ENCODE measurements at places on chromosomes 12 and 14.

- DNase-seq, result no peak
Measured at GRCh38 chr12:105351523-105351922, 21.0 kb downstream of the C12orf75 start.

DNA sequence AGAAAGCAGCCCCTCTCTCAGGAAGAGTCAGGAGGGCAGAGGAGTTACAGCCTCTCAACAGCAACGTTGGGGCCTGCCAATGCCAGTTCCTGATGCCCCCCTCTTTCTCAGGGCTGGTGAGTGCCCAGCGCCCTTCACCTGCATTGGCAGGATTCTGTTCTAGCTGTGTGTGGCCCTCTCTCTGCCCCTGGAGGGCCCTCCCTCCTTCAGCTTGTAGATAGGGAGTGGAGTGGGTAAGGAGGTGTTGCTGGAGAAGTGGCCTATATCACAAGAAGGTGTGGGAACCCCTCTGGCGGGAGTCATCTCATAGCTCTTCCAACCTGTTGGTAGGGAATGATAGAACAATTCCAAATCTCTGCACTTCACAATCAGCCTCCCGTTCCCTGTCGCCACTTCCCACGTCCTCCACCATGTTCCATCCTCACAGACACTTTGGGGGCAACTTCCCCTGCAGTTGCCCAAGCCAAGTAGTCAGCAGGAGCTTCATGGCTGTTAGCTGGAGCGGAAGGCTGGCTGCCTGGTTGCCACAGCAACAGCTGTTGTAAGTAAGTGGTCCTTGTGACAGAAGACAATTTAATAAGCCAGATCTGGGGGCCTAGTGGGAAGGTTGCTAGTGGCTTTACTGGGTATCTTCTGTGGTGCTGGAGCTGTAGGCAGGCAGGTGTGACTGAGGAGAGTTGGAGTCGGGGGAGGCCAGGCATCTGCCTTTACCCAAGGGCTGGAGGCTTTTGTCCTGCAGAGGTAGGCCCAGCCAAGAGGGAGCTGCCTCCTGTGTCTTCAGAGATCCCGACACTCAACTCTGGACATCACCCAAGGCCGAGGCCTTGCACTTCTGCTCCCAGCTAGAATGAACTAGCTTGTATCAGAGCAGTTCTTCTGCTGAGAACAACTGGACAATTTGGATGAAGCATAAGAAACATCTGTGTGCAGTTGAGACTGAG, 38.4 kb downstream of the GALNT16 start:
- no peak for DNase-seq

DNA sequence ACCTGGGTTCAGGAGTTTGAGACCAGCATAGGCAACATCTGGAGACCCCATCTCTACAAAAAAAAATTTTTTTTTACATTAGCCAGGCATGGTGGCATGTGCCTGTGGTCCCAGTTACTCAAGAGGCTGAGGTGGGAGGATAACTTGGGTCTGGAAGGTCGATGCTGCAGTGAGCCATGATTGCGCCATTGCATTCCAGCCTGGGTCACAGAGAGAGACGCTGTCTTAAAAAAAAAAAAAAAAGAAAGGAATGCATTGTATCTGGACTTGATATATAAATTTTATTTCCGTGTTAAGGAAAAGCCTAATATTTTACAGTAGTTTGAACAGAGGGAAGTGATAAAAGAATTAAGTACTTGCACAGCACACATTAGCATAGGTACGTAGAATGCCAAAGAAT, 97.2 kb downstream of the ZC3H14 start:
- no peak for DNase-seq

GRCh38 chr12:14326699-14327098, 38.8 kb upstream of the ATF7IP start:
- DNase-seq, result no peak

DNA sequence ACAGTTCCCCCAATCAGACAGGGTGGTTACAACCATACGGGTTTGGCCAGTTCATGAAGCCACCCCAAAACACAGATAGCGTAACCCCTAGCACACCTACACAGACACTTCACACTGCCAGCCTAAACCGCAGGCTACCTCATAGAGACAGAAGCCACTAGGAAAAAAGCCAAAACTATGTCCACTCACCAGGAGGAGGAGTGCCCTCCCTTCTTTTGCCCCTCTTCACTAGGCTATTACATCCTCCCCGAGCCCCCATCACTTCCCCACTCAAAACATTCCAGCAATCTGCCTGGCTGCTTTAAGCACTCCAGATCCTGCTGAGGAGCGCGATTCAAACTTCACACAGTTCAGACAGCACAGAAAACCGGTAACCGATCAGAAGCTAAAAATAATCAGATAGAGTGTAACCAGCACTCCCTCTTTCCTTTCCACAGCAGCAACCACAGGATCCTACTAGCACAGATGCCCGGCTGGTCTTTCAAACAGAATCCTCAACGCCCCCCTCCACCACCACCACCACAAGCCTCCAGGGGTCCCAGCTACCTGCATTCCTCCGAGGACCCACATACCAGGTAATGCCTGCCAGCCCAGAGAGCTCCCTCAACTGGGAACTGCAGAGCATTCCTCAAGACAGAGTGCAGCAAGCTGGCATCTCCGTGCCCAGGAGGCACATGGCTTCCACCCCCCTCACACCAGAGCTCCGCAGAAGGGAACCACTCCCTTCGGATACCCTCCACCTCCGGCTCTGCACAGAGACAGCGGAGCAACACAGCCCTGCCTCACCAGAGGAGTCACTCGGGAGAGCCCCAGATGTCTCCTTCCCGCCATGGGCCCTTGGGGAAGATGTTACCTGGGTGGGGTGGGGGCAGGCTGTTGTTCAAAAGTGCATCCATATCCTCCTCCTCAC, 1.5 kb downstream of the CHD4 start:
- DNase-seq, result no peak

GRCh38 chr14:77730976-77731497, 23.1 kb downstream of the SLIRP start:
- no peak for DNase-seq

DNA sequence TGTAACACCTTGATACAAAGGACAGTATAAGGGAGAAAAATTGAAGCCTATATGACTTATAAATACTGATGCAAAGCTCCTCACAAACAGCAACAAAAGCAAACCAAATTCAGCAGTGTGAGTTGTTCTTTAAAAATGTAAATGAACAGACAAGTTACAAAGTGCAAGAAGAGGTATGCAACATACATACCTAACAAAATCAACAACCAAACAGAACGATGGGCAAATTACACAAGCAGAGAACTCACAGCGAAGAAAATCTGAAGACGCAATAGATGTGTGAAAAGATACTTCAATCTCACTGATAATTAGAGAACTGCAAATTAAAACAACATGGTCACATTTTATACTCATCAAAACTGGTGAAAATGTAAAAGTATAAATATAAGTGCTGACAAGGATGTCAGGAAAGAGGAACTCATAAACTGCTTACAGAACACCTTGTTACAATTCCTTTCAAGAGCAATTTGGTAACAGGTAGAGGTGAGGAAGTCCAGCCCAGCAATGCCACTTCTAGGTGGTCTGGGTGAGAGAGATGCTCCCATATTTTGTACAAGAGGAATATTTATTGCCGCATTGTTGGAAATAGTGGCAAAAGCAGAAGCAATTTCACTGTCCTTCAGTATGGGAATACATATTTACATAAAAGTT, 47.3 kb downstream of the CORO1C start:
- DNase-seq, result no peak

DNA sequence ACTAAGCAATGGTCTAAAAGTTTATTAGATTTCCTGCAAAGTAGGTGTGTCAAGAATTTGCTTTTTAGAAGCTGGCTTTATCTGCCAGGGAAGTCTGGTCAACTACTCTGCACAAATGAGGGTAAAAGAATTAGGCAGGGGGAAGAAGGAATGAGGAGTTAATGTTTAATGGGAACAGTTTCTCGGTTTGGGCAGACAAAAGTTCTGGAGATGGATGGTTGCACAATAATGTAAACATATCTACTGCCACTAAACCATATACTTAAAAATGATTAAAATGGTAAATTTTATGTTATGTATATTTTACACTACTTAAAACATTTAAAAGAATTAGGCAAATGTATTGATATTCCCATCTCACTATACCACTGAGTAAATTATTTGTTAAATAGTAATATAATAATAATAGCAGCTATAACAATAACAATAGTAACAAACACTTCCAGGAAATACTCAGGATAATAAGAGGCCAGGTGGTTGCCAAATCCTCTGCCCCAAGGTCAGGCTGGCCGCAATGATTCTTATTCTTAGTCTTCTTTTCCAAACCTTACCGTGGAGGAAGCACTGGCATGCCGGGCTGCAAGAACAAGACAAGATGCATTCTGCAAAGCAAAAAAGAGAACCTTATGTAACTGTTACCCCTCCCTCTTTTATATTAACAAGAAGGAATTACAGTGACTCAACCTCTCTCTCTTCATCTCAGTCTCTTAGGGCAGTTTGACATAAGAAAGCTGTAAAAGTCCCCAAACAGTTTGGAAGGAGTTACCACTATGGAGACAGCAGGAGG, 13.9 kb downstream of the CS start:
- DNase-seq, result no peak

GRCh38 chr12:46549527-46550265, 177.1 kb upstream of the SLC38A2 start:
- DNase-seq, result no peak

DNA sequence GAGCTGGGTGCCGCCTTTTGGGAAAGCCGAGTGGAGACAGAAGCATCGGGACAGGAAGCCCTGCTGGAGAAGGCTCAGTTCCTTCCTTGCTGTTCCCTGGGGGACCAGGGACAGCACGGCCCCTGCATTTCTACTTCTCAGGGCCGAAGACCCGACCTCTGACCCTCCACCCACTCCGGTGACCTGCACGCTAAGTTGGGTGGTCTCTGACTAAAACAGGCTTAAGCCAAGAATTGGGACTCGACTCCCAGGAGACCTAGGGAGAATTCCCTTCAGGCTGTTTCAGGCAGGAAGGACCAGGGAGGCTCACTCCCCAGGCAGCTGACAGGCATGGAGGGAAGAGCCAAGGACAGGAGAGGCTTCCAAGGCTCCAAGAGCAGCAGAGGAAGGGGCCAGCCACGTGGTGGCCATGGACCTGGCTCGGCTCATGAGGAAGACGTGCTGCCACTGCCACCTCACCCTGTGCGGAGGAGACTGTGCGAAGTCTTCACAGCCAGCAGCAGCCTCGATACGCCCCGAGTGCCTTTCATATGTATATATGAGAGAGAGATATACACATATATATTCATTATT, 43.9 kb downstream of the DCAF4 start:
- no peak for DNase-seq

GRCh38 chr14:49497725-49498348, 88.3 kb downstream of the RPS29 start:
- no peak for DNase-seq

DNA sequence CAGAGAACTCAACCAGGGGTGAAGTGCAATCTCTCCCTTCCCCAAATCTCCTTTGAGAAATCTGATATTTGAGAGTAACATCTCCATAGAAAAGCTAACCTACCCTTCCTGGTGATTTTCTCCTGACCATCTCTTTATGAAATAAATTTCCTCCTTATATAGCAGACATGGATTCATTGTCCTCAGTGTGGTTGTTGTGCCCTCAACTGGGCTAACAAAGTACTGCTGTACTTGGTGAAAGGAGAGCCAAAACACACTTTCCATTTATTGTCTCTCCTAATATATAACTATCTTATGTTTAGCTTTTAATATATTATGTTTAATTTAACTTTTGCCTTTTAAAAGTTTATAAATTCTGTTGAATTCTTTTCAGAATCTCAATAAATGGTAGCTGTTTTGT, 65.1 kb upstream of the SLCO1B1 start:
- DNase-seq, result no peak

GRCh38 chr12:10392394-10392930, 2.6 kb upstream of the KLRK1 start:
- no peak for DNase-seq

DNA sequence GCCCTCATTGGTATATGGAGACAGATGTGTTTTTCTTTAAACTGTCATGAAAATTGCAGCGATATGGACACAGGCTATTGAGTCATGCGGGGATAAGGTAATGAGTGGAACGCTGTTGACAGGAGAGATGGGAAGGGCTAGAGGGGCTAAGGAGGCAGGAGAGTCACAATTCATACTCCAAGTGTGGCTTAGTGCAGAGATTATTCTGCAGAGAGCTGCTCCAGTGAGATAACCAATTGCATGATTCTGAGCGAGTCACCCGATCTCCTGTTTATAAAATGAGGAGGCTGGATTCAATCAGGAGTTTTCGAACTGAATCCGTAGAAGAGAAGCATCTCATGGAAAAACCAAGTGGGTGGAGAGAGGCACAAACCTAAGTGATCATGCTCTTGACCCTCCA, 106.4 kb upstream of the PLEKHG7 start:
- DNase-seq, result no peak

DNA sequence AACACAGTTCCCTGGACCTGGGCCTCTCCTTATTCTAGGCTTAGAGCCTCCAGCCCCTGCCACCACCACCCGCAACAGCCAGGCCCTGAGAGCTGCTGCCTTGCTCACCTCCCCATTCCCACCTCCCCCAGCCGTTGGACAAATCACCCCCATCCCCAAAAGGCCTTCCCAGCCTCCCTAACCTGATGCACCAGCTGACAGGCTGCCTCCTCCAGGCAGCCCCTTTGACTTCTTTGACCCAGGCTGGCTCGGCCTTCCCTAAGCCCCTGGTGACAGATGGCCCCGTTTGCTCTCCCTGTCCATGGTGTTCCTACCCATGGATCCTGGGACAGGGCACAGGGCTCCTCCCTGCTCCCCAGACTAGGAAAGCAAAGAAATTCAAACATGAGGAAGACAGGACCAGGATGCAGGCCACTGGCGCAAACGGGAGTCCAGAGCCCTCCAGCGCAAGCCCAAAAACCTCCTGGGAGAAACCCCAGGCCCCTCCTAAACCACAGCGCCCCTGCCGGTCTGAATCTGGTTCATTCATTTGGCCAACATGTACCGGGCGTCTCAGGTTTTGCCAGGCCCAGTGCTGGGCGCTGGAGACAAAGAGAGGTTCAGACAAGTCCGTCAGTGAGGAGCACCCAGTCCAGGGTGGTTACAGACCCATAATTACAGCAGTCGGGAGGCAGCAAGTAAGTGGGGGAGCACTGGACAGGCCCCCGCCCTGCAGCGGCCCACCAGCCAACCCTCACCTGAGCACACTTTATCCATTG, 2.4 kb downstream of the AKT1 start:
- DNase-seq, result no peak

GRCh38 chr12:73998894-73999293, 538.7 kb upstream of the ATXN7L3B start:
- DNase-seq, result no peak

- DNase-seq, result no peak
Measured at GRCh38 chr14:94396628-94397225, 8.3 kb upstream of the SERPINA1 start.

- no peak for DNase-seq
Measured at GRCh38 chr14:83614956-83615355, 1915.0 kb upstream of the FLRT2 start.

Data from cortex of kidney (tissue), 1 donor.